ENCODE measurements at places on chromosomes 11 and 22. TPM values are rescaled to one million over a fixed set of nuclear protein-coding genes. Genes with fewer than 3 reads are reported as not detected.

- no peak for DNase-seq
Observed at GRCh38 chr11:20277014-20277413, 86.5 kb upstream of the HTATIP2 start.

DNA sequence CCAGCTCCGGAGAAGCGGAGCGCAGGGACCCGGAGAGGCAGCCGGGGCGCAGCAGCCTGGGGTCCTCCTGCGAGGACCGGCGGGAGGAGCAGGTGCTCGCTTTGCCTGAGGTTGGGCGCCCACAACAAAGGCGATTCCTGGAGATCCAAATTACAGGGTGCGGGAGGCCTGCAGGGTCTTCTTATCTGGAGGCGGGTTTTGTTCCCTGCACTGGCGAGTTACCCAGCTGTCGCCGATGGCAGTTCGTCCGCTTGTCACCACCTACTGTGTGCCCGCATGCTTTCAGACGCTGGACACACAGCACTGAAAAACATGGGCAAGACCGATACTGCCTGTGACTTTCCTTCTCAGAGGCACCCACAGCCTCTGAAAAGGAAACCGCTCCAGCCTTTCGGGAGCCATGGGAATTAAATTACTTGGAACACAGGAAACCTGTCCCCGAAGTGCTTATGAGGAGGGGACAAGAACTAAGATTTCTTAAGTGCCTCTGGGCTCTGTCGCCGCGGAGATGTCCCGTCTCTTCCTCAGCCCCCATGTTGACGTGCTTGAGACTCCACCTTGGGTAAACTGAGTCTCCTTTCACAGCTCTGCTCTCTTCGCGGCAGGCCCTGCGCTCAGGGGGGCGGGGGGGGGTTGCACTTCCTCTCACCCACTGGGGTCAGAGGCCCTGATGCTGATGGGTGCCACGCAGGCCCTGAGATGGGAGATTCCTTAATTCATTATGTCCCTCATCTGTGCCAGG lies 1.3 kb upstream of the ZFTA start:
- DNase-seq = peak; percentile 7

DNA sequence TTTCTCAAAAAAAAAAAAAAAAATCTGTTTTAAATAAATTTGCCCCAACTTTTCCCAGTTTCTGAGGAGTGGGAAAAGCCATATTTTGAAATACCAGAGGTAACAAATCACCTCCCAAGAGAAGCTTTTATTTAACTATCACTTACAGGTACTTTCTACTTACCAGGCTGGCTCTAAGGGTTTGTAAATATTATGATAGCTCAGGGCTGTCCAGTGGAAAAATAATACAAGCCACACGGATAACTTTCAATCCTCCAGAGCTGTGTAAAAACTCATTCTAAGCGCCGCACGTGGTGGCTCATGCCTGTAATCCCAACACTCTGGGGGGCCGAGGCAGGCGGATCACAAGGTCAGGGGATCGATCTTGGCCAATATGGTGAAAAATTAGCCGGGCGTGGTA lies 5.6 kb upstream of the SEC14L4 start:
- no peak for DNase-seq

DNA sequence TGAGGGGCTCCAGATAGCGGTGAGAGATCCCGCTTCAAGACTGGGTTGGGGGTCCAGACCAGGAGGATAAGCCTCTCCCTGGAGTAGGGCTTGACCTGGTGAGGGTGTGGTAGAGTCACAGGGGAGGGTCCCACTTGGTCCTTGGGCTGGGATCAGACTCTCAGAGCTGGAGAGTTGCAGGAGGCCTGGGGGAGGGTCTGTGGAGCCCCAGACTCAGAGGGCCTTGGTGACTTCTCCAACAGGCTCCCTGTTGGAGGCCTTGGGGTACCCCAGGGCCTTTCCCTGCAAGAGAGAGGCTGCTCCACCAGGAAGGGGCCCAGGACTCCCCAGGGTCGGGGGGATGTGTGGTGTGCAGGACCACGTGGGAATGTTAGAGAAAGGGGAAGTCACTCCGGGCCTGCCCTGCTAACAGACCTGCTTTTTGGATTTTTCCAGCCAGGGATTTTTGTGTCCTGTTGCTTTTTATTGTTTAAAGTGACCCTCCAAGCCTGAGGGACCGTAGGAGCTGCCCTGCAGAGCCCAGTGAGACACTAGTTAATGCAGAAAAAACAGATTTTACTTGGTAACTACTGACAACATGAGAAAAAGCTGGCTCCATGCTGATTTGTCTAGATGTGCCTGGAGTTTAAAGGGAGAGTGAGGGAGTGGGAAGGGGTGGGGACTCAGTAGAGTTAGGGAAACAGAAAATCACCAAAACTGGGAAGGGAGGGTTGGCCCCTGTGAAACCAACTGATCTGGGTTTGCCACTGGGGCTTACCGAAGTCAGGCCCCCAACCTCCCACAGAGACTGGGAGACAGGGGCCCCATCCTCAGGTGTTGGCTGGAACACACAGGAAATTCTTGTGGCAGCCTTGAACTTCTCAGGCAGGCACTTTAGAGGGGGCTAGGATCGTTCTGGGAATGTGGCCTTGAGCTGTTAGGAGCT lies 801 bp upstream of the TXNRD2 start:
- no peak for DNase-seq

TRIM29 gene
- total RNA-seq = not detected

MFRP gene
- total RNA-seq = not detected
